Glomerular endothelial cell (primary cell): ENCODE measurements at places on chromosomes 12 and 14. TPM values are rescaled to one million over a fixed set of nuclear protein-coding genes. Genes with fewer than 3 reads are reported as not detected.

DNA sequence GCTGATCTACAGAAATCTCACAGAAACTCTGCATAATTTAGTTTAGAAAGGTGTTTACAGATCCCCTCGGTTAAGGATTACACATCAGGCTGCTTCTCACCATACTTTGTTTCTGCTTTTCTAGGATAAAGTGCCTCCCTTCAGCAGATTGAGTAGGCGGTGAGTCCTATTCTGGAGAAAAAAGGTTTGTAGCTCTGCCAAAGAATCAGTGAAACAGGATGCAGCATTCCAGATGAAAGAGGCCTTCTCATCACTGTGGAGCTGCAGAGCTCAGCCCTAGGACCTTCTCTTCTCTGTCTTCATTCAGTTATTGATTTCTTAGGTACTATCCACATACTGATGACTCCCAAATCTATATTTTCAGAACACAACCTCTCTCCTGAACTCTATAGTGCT is 155.5 kb upstream of the KRR1 start:
- no peak for DNase-seq

Gene FLRT2
- 80.6 and 153 TPM in 2 replicates for total RNA-seq

GRCh38 chr14:98976271-98976670 is 295.7 kb downstream of the BCL11B start:
- no peak for DNase-seq

GRCh38 chr14:76257111-76257803 is 105.5 kb downstream of the GPATCH2L start:
- DNase-seq, result no peak

DNA sequence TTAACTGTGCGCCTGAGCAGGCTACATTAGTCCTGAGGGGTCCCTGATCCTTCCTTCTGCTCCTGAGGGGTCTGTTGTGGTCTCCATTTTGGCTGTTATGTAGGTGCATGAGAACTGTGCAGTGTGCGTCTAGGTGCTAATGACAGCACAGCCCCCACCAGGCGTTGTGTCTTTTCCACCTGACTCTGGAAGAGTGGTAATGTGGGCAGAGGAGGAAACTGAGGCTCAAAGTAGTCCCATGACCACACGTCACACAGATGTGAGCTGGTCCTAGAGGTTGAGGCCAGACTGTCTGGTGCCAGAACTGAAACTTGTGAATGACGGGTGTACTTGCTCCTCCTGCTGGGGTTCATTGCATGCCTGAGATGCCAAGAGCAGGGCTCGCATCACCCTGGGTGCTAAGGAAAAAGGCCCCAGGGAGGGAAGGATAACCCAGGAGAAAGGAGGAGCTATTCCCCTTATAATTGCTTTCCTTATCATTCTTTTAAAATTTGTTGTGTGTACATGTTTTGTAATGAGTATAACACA is 111.8 kb downstream of the SLC25A47 start:
- no peak for DNase-seq

- DNase-seq, result no peak
Measured at GRCh38 chr12:108572166-108572790, 9.9 kb downstream of the ISCU start.

- no peak for DNase-seq
Measured at GRCh38 chr12:102622618-102623017, 142.3 kb upstream of the IGF1 start.

Gene SSTR1
- total RNA-seq, result 0.63 and 2.5 TPM in 2 replicates

Gene RFX4
- not detected in 2 replicates for total RNA-seq

- no peak for DNase-seq
Measured at GRCh38 chr12:66345956-66346355, 43.7 kb downstream of the HELB start.

GRCh38 chr14:42927313-42927712 is 1320.6 kb downstream of the LRFN5 start:
- no peak for DNase-seq

Gene HSPB8
- 31.5 and 43.8 TPM in 2 replicates for total RNA-seq

DNA sequence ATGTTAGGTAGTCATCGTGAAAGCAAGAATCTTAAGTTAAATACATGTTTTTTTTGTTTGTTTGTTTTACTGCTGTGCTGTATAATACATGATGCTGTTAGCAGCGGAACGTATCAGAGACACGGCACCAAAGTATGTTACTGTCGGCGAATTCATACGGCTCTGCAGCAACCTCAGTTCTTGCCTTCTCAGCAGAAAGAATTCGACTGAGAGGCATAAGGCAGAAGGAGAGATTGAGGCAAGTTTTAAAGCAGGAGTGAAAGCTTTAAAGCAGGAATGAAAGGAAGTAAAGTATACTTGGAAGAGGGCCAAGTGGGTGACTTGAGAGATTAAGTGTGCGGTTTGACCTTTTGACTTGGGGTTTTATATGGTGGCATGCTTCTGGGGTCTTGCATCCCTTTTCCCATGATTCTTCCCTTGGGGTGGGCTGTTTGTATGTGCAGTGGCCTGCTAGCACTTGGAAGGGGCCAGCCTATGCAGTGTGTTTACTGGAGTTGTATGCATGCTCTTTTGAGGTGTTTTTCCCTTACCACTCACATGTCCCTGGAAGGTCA is 23.7 kb downstream of the LEMD3 start:
- DNase-seq, result no peak

- no peak for DNase-seq
Measured at GRCh38 chr14:101024686-101025085, 121.2 kb upstream of the RTL1 start.

DNA sequence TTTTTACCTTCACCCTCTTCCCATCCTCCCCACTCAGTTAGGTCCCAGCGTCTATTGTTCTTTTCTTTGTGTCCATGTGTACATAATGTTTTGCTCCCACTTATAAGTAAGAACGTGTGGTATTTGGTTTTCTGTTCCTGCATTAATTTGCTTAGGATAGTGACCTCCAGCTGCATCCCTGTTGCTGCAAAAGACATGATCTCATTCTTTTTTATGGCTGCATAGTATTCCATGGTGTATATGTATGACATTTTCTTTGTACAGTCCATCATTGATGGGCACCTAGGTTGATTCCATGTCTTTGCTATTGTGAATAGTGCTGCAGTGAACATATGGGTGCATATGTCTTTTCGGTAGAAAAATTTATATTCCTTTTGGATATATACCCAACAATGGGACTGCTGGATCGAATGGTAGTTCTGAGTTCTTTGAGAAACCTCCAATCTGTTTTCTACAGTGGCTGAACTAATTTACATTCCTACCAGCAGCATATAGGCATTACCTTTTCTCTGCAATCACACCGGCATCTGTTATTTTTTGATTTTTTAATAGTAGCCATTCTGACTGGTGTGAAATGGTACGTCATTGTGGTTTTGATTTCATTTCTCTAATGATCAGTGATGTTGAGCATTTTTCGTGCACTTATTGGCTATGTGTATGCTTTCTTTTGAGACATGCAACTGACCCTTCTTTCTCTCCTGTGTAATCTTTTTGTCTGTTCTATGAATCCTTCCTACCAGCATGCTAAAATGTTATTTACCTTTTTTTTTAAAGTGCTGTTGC is 279.7 kb upstream of the AMIGO2 start:
- DNase-seq, result no peak
